NCI-H1417 (cell line): ENCODE measurements at places on chromosomes 12 and 14.

DNA sequence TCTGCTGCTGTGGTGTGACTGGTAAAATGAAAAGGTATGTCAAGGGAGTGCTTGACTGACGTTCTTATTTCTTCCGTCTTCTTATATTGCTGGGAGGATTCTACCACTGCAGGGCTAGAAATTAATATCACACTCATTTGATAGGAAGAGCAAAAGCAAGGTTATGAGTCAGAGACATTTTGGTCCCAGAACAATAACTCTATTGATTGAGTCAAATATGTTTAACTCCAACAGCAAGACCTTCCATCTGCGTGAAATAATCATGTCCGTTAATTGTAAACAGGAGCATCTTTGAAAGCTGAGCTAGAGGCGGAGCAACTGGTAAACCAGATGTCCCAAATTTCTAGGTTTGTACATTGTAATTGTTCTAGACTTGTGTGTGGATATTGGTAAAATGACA is 1293.6 kb downstream of the AACS start:
- no peak for DNase-seq

GRCh38 chr14:21557084-21557901 is 22.6 kb downstream of the OR10G3 start:
- peak; percentile 98 for DNase-seq

GRCh38 chr14:64915797-64916196 is 1.5 kb downstream of the CHURC1 start:
- DNase-seq, result no peak

DNA sequence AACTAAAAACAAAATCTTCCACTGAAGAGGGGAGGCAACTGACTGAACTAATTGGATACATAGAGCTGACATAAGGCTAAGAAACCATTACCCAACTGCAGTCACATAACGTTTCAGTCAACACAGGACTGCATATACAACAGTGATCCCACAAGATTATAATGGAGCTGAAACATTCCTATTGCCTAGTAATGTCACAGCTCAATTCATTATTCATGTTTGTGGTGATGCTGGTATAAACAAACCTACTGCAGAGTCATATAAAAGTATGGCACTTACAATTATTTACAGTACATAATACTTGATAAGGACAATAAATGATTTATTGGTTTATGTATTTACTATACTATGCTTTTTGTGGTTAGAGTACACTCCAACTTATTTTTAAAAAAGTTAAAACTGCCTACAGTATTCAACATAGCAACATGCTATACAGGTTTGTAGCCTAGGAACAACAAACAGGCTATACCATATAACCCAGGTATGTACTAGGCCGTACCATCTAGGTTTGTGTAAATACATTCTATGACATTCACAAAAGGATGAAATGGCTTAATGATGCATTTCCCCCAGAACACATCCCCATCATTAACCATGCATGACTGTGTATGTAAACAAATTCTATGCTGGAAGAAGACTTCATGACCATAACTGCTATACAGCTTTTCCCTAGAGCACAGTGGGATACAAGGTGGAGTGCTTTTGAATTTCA is 4.3 kb downstream of the NAP1L1 start:
- DNase-seq, result peak; percentile 77

DNA sequence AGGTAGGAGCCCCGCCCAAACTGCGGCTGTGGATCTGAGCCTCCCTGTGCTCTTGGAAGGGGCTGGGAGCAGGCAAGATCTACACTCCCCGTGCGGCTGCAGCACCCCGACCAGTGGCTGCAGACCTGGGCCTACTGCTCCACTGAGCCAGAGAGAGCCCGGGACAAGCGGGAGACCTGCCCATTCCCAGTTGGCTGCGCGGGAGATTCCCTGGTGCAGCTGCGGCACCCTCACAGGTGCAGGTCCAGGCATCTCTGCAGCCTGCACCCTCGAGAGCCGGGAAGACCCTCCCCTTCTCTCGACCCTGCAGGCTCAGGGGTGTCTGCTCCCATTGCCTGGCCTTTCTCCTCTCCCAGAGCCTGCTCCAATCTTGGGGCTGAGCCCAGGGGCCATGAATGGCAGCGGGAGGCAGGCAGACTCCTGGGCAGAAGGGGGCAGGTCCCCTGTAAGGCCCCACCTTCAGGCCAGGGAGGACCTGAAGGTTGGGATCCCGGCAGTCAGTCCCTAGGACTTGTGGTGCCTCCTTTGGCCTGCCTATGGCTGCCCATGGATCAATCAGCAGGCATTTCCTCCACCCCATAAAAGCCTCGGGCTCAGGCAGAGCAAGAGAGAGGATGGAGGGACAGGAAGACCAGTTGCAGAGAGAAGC is 8.8 kb upstream of the A2M start:
- DNase-seq, result no peak

- DNase-seq, result peak; percentile 97
These were observed at the start of gene WASHC4 for GRCh38 chr12:105107494-105108371. TSS of gene WASHC4 (plus strand) at chr12:105107731. CDS start at chr12:105107801, 70 bp downstream.

DNA sequence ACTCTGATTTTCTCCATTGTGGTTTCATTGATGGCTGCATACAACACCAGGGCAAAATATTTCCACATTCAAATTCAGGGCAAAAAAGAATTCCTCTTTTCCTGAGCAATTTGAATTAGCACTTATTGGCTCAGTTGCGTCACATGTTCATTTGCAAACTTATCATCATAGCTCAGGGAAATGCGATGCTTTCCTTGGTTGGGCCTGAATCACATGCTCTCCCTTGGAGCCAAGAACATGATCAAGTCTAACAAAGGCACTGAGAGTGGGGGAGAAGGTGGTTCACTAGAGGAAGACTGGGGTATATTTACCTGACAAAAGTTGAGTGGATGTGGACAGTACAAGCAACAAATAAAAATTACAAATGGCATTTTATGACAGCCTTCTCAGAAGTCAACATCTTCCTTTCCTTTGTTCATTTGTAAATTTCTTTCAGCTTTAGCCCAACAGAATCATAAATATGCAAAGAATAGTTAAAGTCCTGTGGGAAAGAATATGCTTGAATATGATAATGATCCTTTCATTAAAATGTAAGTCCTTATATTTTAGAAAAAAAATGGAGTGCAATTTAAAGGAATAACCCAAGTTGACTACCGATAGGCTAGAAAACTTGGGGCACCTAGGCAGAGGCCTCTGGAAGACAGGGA is 277.2 kb downstream of the NEDD1 start:
- DNase-seq, result no peak

- peak; percentile 56 for DNase-seq
These were observed 74.0 kb upstream of the CDKN3 start for GRCh38 chr14:54322701-54323337.

DNA sequence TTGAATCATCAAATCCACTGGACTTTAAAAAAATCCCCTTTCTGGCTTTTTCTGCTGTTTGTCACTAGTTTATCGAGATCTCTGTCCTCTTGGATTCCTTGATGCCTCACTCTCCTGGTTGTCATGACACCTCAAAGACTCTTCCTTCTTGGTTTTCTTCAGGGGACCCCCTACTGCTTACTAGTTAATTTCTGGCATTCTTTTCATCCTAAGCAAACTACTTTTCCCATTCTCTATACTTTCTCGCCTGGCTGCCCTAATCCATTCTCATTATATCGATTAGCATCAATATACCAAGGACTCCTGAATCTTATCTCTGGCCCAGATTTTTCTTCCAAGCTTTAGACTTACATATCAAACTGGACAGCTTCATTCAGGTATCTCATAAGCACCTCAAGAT is 98.6 kb downstream of the NEDD1 start:
- no peak for DNase-seq
